ENCODE measurements at places on chromosomes 7 and 10.

DNA sequence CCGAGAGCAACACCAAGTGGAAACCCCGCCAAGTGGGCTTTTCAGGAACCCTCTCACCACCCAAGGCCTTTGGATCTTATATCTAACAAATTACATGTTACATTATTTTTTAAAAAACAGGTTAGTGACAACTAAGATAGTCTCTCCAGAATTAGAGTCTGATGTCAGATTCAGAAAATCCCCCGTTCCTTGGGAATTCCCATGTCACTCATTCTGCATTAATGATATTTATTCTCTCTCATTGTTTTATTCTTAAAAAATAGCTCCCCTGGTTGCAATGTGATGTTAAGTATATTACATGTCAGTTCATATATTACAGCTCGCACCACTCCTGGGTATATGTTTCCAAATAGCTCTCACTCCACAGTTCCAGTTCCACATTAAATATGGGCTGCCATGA is 81.8 kb downstream of the WNT2 start:
- DNase-seq, result no peak

- DNase-seq, result no peak
Measured at GRCh38 chr7:130384841-130385599, 4.7 kb downstream of the CPA1 start.

DNA sequence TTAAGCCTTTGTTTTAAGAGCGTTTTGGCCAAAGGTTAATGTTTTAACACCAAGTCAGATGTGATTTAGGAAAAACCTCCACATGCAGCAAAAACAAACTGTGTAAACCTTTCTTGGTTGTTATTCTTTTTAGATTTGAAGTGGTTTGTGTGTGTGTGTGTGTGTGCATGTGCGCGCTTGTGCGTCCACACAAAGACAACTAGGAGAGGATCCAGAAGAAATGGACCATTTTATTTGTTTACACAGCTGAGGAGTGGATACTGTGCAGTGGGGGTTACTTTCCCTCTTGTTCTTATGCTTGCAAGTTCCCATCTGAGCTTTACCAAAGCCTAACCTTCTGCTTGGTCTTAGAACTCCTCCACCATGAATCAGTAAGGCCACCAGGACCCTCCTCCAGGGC is 20.0 kb downstream of the TCF7L2 start:
- DNase-seq, result no peak

DNA sequence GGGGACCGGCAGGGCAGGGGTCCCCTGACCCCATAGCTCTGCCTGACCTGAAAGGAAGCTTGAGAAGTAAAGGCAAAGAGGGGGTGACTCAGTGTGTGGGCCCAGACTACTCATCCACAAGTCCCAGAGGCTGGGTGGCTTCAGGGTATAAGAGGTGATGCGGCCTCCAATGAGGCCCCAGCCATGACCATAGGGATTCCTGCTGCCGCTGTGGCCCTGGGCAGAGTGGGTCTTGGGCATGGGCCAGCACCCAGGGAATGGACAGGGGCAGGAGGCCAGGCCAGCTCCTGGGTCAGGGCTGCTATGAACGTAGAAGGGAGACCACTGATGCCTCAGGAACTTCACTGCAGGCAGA is 64.4 kb upstream of the EBF3 start:
- no peak for DNase-seq
